Dermis microvascular lymphatic vessel endothelial cell (primary cell): ENCODE measurements at places on chromosomes 5 and 9. TPM values are rescaled to one million over a fixed set of nuclear protein-coding genes. Genes with fewer than 3 reads are reported as not detected.

GLDC gene
- 3.4 and 11.8 TPM in 2 replicates for total RNA-seq

POLE3 gene
- 39.7 and 41.3 TPM in 2 replicates for total RNA-seq

ZNF300 gene
- 4.2 and 4.6 TPM in 2 replicates for total RNA-seq

DCAF12 gene
- 17.2 and 23.1 TPM in 2 replicates for total RNA-seq

WDR70 gene
- 19.7 and 27.7 TPM in 2 replicates for total RNA-seq

FAXDC2 gene
- total RNA-seq: 5.0 and 14.4 TPM in 2 replicates

TLR4 gene
- 165 and 172 TPM in 2 replicates for total RNA-seq

DOCK2 gene
- total RNA-seq: 0.13 and 0.39 TPM in 2 replicates

MCTP1 gene
- total RNA-seq: 38.8 and 66.4 TPM in 2 replicates

NUTM2F gene
- total RNA-seq: not detected in 2 replicates

TMEM252 gene
- total RNA-seq: 0.13 TPM in 1 of 2 replicates, not detected in the other

TMEFF1 gene
- 7.1 and 12.9 TPM in 2 replicates for total RNA-seq

FCN1 gene
- total RNA-seq: not detected in 2 replicates

PDGFRB gene
- total RNA-seq: 5.0 and 14.3 TPM in 2 replicates

SAXO1 gene
- not detected in 2 replicates for total RNA-seq

STKLD1 gene
- total RNA-seq: 0.26 and 0.38 TPM in 2 replicates

DPYSL3 gene
- total RNA-seq: 15.8 and 20.2 TPM in 2 replicates

TTC23L gene
- total RNA-seq: 0.13 and 0.26 TPM in 2 replicates

ADAMTS13 gene
- 0.39 and 1.0 TPM in 2 replicates for total RNA-seq

PLPPR1 gene
- not detected in 2 replicates for total RNA-seq

DOLK gene
- total RNA-seq: 21.1 and 30.6 TPM in 2 replicates

ANKRD31 gene
- total RNA-seq: under 0.01 TPM in 1 of 2 replicates, not detected in the other

FOXB2 gene
- not detected in 2 replicates for total RNA-seq

SOX30 gene
- not detected in 2 replicates for total RNA-seq

SPATA31D4 gene
- not detected in 2 replicates for total RNA-seq

PCDHB11 gene
- 0.13 and 0.89 TPM in 2 replicates for total RNA-seq

PCDHGA7 gene
- 0.64 and 1.5 TPM in 2 replicates for total RNA-seq

GZMA gene
- 0.13 TPM in 2 replicates for total RNA-seq

XRCC4 gene
- total RNA-seq: 2.9 and 4.5 TPM in 2 replicates
